ENCODE measurements at places on chromosomes 3 and 15.

GRCh38 chr15:61115241-61115640 lies 113.9 kb downstream of the RORA start:
- DNase-seq = no peak

DNA sequence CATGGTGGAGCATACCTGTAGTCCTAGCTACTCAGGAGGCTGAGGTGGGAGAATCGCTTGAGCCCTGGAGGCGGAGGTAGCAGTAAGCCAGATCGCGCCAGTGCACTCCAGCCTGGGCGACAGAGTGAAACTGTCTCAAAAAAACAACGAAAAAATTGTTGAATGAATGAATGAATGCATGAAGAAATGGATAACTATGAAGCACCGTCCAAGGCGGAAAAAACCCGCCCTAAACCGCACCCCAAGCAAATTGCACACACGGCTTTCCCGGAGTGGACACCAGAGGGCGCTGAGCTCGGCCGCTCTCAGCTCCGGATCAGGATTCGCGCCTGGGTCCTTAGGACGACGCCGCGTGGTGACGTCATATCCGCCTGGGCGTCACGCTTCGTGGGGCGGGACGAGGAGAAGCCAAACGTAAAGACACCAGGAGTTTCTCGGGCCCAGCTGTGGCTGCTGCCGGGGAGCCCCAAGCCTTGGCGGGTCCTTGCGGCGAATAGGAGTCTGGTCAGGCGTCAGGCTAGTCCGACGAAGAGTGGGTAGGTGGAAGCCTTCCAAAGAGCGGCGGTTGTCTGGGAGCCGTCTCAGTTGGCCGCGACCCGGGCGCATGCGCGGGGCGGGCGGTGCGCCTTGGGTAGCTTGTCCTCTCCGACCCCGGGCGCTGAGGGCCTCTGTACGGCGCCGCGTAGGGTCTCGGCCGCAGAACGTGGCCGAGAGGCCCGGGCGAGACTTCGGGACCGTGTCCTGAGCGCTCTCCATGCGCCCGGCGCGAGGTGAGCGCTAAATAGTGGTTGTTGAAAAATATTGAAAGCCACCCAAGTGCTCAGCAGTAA lies at the start of the genes HTD2 and RPP14:
TSS of gene HTD2 (plus strand) at position 639 of the 830 bp plus-strand sequence. CDS start 11,094 bp downstream, outside the sequence.
TSS of gene RPP14 (plus strand) at position 364 of the 830 bp plus-strand sequence. CDS start 4,085 bp downstream, outside the sequence.
- DNase-seq = peak; percentile 99

DNA sequence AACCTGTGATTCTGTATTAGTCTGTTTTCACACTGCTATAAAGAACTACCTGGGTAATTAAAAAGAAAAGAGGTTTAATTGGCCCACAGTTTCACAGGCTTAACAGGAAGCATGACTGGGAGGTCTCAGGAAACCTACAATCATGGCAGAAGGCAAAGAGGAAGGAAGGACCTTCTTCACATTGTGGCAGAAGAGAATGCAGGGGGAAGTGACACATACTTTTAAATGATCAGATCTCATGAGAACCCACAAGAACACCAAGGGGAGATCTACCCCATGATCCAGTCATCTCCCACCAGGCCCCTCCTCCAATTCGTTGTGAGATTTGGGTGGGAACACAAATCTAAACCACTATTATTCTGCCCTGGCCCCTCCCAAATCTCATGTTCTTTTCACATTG lies 6.1 kb downstream of the ZKSCAN7 start:
- DNase-seq = no peak

- no peak for DNase-seq
Observed at GRCh38 chr3:30154853-30155252, 451.5 kb upstream of the TGFBR2 start.

- no peak for DNase-seq
Observed at GRCh38 chr3:136432685-136433084, 182.5 kb downstream of the PCCB start.

DNA sequence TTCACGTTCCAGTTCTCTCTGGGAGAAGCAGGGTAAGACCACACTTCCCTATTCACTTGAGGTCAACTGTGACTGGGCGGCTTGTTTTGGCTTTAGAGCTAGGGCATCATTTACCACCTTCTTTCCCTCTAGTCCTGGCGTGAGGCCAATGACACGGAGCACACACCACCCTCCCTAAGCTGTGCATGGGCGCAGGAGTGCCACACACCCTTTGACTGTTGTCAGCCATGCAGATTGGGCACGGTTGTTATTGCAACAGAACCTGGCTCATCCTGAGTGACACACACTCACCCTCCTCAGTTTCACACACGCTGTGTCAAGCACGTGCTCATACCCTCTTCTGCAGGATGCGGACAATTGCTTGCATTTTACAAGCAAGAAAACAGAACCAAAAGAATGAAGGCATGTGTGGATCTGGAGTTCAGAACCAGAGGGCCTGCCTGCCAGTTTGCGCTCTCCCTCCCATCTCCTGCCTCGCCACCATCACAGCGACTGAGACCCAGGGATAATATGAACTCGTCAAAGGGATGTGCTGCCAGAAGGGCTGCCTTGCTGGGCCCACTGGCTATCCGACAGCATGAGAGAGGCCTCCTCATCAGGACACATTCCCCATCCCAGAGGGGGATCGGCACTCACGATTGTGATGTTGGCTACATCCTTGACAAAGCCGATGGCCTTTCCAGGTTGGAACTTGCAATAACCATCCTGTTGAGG lies 17.6 kb downstream of the CTSH start:
- DNase-seq = peak; percentile 81

- DNase-seq = peak; percentile 99
Observed at GRCh38 chr3:183099026-183099837, at the start of gene MCCC1. Gene MCCC1 (minus strand): TSS chr3:183099496. CDS start chr3:183099440, 56 bp downstream.

GRCh38 chr15:73346735-73347312 lies 21.9 kb downstream of the HCN4 start:
- DNase-seq = no peak

- peak; percentile 89 for DNase-seq
Observed at GRCh38 chr3:132543011-132543739, 53.9 kb upstream of the ACKR4 start.

GRCh38 chr15:68429691-68430470 lies 2.1 kb downstream of the ITGA11 start:
- no peak for DNase-seq

- DNase-seq = no peak
Observed at GRCh38 chr3:107578091-107578490, 55.3 kb downstream of the BBX start.

DNA sequence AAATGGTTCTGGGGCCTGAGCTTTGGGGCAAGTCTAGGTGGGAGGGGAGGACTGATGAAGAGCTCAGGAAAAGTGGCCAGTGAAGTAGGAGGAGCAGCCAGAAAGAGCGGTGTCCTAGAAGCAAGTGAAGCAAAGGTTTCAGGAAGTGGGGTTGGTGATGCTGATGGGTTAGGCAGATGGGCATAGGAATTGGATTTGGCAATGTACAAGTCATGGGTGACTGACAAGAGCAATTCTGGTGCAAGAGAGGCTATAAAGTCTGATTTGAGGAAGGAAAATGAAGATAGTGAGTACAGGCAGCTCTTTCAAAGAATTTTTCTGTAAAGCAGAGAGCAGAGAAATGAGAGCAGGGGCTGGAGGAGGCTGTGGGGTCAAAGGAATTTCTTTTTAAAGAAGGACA lies 19.7 kb downstream of the ALPK3 start:
- peak; percentile 93 for DNase-seq

DNA sequence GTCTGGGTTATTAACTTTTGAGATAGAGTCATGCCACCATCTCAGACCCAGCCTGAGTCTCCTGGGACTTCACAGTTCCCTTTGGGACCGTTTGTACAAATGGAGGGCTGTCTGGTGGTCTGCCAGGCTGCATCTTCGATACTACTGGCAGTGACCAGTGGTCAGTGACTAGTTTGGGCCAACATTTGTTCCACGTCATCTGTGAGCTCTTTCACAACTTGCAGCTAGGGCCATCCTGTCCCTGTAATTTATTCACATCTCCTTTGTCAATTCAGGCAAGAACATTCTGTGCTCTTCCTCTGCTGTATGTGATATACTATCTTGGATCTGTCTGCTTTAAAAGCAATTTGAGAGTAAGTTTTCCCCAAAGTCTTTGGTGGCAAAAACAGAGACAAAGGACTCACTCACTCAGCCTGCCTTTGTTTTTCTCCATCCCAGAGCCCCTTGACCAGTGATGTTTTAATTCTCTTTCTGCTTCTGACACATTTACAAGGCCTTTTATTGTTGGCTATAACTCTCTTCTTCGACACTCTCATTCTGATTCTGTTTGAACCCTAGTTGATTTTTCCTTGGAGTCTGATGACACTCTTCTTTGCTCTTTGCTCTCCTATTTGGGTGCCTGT lies 353.4 kb downstream of the EPHB1 start:
- no peak for DNase-seq

DNA sequence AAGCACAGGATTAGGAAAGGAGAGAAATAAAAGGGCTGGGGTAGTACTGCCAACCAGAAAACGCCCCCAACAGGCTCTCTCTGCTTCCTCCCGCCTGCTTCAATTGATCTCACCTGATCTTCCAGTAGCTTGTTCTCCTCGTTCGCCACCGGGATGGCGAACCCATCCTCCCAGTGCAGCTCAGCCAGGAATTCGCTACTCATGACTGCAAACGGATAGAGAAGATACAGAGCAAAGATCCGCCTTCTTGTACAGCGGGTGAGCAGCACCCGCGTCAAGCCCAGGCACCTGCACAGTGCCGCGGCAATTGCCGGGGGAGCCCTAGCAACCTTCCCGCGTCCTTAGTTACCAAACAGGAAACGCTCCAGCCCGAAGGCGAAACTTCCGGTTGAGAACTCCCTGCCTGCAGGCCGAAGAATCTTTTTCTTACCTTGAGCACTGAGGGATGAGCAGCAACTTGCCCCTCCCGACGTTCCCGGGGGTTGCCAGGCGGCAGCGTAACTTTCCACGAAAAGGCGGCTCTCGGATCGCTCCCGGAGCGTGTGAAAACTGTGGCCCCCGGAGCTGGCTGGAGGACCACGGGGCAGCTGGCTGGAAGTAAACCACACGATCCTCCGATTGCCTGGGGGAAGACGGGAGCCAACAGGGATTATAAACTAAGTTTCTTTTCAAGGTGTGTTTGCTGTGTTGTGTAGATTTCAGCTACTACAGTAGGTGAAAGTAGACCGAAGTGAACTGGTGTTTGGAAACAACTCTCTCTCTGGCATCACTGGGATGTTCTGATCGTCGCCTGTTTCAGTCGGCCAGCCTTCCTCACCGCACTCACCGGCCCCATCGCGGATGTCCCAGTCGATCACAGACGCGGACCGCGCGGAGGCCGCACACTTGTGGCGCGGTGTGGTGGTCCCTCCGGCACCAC lies at the start of gene CCDC39:
TSS of gene CCDC39 (minus strand) at position 312 of the 919 bp plus-strand sequence. CDS start at position 203, 109 bp downstream.
- peak; percentile 14 for DNase-seq

DNA sequence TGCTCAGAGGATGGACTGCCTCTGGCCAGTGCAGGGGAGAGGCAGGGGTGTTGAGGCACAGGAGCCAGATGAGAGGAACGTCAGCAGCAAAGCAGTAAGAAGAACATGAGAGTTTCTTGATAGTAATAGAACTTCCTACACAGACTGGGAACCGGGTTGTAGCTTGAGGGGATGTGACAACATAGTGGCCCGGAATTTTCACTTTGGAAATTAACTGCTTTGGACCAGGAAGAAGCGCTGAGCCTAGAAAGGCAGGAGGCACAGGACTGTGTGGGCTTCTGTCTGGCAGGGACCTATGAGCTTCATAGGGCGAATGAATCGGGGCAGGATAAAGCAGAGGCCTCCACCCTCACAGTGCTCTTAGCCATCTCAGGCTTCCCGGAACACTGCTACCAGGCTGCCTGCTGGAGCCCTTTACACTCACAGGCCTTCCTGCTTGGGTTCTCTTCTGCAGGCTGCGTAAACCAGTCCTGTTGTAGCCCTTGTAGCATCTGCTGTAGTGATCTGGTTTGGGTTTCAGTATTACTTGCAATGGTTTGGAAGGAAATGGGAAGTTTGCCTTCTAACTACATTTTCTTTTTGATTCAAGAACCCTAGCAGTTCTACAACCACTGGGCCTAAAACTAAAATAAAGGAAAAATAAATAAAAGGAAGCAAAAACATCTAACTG lies 3.3 kb upstream of the ADPGK start:
- DNase-seq = peak; percentile 23

GRCh38 chr15:30073915-30074314 lies 8.8 kb upstream of the GOLGA8J start:
- no peak for DNase-seq

DNA sequence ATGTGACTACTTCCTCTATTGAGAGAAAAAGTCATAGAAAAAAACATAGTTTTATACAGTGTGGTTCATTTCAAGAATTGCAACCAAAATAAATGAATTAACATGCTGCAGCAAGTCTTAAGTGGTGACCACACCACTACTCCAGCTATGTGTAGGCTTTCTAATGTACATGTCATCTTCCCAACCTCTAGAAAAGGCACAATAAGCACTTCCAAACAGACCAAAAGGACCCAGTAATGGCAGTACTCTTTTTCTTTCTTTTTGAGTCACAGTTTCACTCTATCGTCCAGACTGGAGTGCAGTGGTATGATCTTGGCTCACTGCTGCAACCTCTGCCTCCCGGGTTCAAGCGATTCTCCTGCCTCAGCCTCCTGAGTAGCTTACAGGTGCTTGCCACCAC lies 219.3 kb upstream of the KBTBD8 start:
- DNase-seq = no peak
